ENCODE measurements at places on chromosomes 4 and X.

DNA sequence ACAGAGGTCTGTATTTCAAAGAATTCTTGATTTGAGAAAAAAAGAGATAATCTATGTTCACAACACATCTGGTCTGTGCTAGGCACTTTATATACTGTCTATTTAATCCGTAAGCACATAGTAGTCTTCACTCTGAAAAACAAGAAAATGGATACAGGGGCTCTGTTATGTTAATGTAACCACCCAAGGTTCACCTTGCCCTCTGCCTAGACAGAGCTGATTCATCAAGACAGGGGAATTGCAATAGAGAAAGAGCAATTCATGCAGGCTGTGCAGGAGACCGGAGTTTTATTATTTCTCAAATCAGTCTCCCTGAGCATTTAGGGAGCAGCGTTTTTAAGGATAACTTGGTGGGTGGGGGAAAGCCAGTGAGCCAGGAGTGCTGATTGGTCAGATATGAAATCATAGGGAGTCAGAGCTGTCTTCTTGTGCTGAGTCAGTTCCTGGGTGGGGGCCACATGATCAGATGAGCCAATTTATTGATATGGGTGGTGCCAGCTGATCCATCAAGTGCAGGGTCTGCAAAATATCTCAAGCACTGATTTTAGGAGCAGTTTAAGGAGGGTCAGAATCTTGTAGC lies 92.9 kb upstream of the TNIP3 start:
- no peak for DNase-seq

- DNase-seq: no peak
Observed at GRCh38 chr4:32775049-32775448, 2054.9 kb downstream of the PCDH7 start.

DNA sequence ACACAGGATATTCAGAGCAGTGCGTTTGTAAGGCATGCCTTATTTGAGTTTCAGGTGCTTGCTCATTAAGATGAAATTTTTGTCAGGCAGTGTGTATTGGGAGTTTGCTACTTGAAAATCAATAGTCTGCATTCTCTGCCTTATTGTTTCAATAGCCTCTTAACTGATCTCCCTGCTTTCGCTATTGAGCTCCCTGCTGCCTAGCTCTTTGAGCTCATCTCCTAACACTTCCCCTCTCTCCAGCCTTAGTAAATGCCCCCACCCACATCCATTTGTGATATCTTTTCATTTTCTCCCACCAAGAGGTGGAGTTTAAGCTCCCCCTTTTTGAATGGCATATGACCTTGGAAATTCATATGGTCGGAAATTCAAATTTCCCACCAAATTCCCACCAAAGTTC lies 256.6 kb downstream of the IL1RAPL1 start:
- no peak for DNase-seq

- no peak for DNase-seq
Observed at GRCh38 chr4:185335579-185335978, 60.1 kb downstream of the LRP2BP start.

- DNase-seq: no peak
Observed at GRCh38 chrX:111283446-111283845, 13.2 kb upstream of the CAPN6 start.

DNA sequence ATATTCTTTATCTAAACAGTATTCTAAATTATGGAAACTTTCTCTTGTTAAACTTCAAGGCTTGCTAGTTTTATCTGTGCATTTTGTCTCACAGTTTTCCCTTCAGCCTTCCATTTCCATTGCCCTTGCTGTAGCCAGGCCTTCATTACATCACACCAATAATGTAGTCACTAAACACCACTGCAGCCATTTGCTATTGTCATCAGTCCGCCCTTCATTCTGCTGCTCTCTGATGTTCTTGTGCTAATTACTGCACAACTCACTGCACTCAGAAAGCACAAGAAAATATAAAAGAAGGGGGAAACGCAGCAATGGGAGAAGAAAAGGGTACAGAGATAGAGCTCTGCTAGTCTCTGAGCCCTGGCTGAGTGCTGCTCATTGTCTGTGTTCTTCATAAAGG lies 239.6 kb upstream of the FSTL5 start:
- no peak for DNase-seq

GRCh38 chr4:152535360-152535902 lies 461 bp downstream of the FBXW7 start:
- no peak for DNase-seq

DNA sequence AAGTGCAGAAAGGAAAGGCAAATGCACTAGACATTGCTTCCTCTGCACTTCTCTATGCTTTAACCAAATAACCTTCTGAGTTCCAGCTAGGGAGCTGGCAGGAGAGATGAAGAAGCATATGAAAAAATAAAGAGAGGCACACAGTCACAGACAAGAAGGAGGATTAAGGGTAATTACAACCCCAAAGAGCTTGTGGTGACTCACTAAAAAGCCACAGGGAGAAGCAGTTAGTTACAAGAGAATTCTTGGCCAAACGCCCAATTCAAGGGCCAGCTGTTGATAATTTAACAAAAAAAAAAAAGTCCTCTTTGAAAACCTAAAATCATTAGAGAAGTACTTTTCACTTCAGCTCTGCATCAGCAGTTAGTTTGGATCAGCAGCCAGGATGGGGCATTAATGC lies 478.0 kb downstream of the KCNIP4 start:
- DNase-seq: no peak

- no peak for DNase-seq
Observed at GRCh38 chr4:120874792-120875774, 47.4 kb downstream of the PRDM5 start.

Data from stimulated activated naive B cell treated with anti-CD40 and anti-IgM and Interleukin-4, amounts not matched to agents 10 μg/mL and 1 μg/mL and 100 μg/mL, for 72 hours (primary cell).